HS-5 (cell line): ENCODE measurements at places on chromosomes 12 and 14.

GRCh38 chr12:115763376-115763775 is 514.1 kb downstream of the MED13L start:
- DNase-seq, result no peak

DNA sequence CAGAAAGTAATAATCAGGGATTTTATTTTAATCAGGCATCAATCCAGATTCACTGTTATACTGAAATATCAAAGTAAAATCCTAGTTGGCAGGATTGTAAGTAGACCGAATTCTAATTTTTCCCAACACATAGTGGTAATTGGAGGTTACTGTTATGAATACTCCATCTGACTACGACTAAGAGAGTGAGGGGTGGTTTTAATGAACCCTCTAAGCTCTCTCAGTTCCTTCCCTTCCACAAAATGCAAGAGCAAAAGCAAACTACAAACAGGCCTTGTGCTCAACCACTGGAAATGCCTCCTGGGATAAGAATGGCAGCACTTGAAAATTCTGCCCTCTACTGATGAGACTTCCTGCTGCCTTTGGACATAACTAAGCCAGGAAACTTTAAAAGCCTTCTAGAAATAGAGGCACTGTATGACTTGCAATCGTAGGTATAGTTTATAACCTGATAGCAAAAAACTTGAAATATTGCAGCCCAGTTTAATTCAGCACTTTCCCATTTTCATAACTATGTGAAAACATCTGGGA is 184.8 kb downstream of the SLC16A7 start:
- DNase-seq, result no peak

DNA sequence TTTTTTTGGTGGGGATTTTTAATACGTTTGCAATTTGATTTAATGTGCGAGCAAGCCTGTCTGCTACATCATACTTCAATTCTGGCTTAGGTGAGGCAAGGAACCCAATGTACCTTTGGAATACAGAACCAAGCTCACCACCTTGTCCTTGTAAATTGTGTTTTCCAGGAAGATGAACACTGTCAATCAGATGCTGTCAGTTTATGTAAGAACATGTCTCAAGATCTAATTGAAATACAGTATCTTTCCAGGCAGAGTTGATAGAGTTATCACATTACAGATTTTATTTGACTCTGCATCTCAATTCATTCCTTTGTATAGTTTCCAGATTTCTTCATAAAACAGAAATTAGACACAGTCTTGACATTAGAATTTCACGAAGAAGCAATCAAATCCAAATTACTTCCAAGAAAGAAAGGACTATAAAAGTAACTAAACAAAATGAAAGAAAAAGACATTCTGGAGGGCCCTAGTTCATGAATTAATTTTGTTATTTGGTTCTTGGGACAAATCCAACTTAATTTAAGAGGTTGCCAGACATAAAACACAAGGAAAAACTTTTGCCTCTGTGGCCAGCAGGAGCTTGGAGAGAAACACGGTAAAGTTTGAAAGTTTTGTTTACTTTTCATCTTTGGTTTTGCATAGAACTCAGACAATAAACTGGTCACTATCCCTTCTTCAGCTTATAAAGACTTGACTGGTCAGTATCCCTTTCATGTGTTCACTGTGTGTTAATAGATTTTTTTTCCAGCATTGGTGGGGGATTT is 16.4 kb upstream of the MED13L start:
- DNase-seq, result no peak

DNA sequence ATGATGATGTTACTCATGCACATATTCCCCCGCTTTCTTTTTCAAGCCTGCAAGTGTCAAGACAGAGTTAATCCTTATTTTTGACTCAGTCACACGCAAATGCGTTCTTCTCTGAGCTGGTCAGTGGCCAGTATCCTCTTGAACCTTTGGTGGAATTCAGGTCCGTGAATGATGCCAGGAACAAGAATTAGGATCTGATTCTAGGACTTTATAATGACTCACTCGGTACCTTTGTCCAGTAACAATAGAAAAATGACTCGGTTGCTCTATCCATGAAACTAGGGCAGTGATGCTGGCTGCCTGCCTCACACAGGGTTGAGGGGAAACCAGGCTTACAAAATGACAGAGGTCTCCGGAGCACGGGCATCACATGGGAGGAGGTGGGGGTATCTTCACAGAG is 185.8 kb upstream of the NUDT4 start:
- no peak for DNase-seq

DNA sequence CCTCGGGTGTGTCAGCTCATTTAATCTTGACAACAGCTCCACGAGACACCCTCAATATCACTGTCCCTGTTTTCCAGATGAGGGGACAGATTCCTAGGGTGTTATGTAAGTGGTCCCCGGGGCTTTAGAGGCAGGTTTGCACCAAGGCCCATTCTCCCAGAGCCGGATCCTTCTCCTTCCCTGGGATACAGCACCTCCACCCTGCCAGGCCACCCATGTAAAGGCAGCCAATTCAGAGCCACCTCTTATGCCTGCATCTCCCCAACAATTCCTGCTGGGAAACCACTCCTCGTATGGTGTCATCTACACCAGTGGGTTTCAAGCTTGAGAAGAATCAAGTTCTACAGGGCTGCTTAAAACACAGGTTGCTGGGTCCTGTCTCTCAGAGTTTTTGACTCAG is 4.1 kb upstream of the CYP46A1 start:
- no peak for DNase-seq

DNA sequence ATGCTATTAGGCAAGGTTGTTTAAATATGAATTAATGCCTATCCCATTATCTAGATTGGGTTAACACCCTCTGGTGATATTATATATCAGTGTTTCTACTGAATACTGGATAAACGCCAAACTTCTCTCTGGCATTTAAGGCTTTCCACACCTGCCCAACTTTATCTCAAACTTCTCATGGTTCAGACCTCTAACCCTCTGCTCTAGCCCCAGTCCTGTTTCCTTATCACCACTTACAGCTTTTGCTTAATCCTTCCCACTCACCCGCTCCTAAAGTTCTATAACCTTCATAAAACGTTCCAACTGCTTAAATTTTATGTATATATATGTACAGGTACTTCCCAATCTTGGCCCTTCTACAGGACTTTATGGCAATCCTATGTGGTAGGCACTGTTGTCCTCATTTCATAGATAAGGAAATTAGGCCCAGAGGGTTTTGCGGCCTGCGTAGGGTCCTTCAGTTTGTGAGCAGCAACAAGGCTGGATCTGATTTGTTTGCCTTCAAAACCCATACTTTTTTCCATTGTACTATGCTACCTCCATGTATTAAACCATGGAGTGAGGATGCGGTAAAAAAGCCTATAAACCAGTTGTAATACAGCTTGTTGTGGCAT is 1.2 kb downstream of the LPCAT3 start:
- DNase-seq, result no peak
